ENCODE measurements at places on chromosomes 13 and 19. TPM values are rescaled to one million over a fixed set of nuclear protein-coding genes. Genes with fewer than 3 reads are reported as not detected.
A peak's percentile ranks its signal among the peaks of the same experiment; 100 is the strongest.

DNA sequence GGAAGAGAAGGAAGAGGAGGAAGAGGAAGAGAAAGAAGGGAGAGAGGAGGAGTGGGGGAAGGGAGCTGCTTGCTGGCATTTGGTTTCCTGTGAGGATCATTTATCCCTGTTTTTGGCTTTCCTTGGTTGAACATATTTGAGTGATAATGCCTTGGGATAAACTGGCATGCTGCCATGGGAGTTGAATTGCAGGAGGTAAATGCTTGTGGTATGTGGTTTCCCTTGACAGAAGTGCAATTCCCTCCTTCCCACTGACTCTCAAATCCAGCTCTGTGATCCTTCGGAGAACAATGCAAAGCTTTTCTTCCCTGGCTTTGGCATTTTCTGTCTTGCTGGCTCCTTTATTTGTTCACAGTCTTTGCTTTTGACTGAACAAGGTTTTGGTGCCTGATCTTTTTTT lies 27.2 kb upstream of the CBY2 start:
- H3K4me1 ChIP-seq, result no peaks in the 10 kb centered on the region
- no peaks in the 10 kb centered on the region for H3K27me3 ChIP-seq
- no peaks in the 10 kb centered on the region for H3K36me3 ChIP-seq
- H3K27ac ChIP-seq, result no peak overlapping the region
- DNase-seq, result no peak
- no peak overlapping the region for H3K4me3 ChIP-seq

DNA sequence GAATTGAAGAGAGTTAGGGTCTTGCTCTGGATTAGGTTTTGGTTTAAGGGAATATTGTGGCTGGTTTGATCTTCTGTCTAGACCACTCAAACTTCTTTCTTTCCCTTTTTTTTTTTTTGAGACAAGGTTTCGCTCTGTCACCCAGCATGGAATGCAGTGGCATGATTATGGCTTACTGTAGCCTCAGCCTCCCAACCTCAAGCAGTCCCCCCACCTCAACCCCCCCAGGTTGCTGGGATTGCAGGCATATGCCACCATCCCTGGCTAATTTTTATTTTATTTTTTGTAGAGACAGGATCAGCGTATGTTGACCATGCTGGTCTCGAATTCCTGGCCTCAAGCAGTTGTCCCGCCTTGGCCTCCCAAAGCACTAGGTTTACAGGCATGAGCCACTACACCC lies 21.2 kb downstream of the ARHGAP35 start:
- no peaks in the 10 kb centered on the region for H3K36me3 ChIP-seq
- no peaks in the 10 kb centered on the region for H3K27me3 ChIP-seq

GRCh38 chr13:33509642-33510229 lies 224.2 kb upstream of the STARD13 start:
- no peaks in the 10 kb centered on the region for H3K27me3 ChIP-seq
- no peak overlapping the region for H3K4me3 ChIP-seq
- DNase-seq, result peak; percentile 85
- H3K36me3 ChIP-seq, result no peaks in the 10 kb centered on the region

- H3K4me1 ChIP-seq, result no peaks in the 10 kb centered on the region
- DNase-seq, result no peak
- H3K27me3 ChIP-seq, result no peaks in the 10 kb centered on the region
- H3K36me3 ChIP-seq, result peaks cover 9% of the 10 kb centered on the region
- no peak overlapping the region for H3K4me3 ChIP-seq
- H3K27ac ChIP-seq, result no peak overlapping the region
Observed at GRCh38 chr13:79528356-79528755, 47.4 kb downstream of the NDFIP2 start.

Gene KATNAL1
- total RNA-seq, result 22.2 TPM

Gene TPTE2
- not detected for total RNA-seq

Gene TLE6
- total RNA-seq, result 2.1 TPM

Gene SCN1B
- 57.3 TPM for total RNA-seq
